ENCODE measurements at places on chromosomes 3 and 15.

DNA sequence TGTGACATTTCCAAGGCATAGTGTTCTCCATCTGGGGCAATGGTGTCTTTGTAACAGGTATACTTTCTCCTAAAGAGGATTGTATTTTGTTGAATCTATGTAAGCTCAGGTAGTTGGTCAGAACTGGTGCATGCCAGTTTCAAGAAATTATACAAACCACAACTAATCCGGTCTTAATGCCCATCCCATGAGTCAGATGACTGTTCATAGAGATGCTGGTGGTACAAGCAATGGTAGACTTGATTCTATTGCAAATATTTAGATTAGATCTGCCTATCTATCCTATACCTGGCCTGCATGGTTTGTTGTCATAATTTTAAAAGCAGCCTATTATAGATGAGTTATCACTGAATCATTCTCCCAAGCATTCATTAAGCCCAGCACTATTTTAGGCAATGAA, 43.5 kb downstream of the ATP13A5 start:
- DNase-seq = no peak

GRCh38 chr3:48467110-48467454, 20.5 kb downstream of the ATRIP start:
- DNase-seq = no peak

DNA sequence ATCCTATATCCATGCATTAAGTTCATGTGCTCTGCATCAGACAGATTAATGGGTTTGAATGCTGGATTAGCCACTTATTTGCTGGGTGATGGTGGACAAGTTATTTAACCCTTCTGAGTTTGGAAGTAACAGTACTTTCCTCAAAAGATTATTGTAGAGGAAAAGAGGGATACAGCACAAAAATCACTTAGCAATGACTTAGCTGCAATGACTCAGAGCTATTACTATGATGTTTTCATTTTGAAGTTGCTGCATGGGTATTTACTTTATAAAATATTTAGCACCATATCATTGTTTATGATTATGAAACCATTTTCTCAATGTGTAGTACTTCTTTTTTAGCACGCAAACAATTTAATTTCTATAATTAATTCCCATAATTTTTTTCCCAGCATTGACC, 248.4 kb downstream of the MYRIP start:
- DNase-seq = no peak

- DNase-seq = no peak
Measured at GRCh38 chr15:66679657-66680108, 22.4 kb upstream of the SMAD6 start.

DNA sequence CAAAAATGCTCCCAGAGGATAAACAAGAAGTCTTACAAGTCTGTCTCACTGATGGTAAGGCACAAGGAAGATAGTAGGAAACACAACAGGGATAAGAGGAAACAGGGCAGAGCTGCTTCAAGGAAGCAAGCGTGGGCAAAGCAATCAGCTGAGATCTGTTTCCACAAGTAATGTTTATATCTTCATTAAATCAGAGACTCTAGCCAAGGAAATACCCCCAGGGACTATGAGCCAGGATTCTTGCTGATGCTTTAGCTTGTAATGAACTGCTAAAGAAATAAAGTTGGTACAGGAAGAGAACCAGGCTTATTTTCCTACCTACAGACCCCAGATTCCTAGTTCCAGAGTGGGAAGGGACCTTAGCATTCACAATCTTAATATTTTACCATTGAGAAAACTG, 112.7 kb upstream of the C3orf80 start:
- DNase-seq = no peak

DNA sequence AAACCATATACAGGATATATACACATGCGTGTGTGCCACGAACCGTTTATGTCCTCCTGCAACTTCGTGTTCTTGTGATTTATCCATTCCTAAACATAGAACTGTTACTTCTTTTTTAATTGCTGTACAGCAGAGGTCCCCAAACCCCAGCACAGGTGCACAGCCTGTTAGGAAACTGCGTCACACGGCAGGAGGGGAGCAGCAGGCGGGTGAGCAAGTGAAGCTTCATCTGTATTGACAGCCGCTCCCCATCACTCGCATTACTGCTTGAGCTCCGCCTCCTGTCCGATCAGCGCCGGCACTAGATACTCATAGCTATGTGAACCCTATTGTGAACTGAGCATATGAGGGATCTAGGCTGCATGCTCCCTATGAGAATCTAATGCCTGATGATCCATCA, 34.9 kb upstream of the NRROS start:
- no peak for DNase-seq

GRCh38 chr3:56456117-56456516, 12.2 kb downstream of the ERC2 start:
- no peak for DNase-seq

GRCh38 chr15:73001840-73002239, 50.4 kb upstream of the NEO1 start:
- DNase-seq = no peak

- no peak for DNase-seq
Measured at GRCh38 chr3:133943031-133943535, 47.4 kb upstream of the RAB6B start.

- DNase-seq = no peak
Measured at GRCh38 chr3:27025718-27026117, 343.5 kb downstream of the NEK10 start.

Measured in stimulated activated CD8-positive, alpha-beta memory T cell treated with anti-CD3 and anti-CD28 coated beads, Interleukin-2, amount 100 ng/mL, for 1 hour (primary cell).